Stimulated activated CD8-positive, alpha-beta memory T cell treated with anti-CD3 and anti-CD28 coated beads, Interleukin-4, amount 100 ng/mL, for 24 hours (primary cell): ENCODE measurements at places on chromosomes 3 and 15.

- no peak for DNase-seq
Observed at GRCh38 chr3:168939651-168940238, 723.8 kb downstream of the MECOM start.

DNA sequence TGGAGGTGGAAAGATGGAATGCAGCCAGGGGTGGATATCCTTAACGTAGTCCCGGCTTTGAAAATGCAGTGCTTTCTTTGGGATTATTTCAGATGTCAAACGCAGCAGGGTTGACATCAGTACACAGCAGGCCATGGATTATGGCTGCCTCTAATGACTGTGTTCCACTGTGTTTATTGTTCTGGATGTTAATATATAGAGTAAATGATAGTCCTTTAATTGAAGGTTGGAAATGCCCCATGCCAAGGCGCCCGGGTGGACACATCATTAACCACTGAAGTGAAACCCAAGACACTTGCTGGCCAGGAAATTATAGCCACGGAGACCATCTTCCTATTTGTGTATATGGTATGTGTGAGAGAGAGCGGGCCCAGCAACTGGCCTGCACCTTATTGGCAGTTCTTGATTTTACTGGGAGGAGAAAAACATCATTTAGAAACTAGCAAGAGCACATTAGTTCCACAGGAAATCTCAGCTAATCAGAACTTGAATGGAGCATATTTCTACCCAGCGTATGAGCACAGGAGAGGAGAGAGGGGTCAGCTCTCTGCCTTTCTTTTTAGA lies 254.9 kb upstream of the RASGRP1 start:
- no peak for DNase-seq

- DNase-seq, result no peak
Observed at GRCh38 chr3:53303549-53303948, 43.8 kb downstream of the DCP1A start.

GRCh38 chr3:191154827-191155226 lies 44.2 kb upstream of the OSTN start:
- DNase-seq, result no peak

DNA sequence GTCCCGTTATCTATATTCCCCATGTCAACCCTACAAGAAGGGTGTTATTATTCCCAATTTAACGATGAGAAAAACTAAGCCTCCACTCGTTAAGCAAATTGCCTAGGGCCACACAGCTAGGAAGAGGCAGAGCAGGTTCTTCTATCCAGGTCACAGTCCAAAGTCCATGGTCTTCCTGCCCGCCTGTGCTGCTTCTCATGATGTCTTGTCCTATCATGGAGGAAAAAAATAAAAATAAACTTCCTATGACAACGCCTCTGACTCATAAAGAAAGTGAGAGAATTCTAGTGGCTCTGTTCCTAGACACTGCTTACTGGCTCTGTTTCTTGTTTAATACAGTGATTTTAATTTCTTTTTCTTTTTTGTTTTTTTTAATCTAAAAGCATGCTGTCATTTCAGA lies 9.7 kb downstream of the COL8A1 start:
- DNase-seq, result no peak

- no peak for DNase-seq
Observed at GRCh38 chr3:183217548-183218332, 35.3 kb upstream of the B3GNT5 start.

DNA sequence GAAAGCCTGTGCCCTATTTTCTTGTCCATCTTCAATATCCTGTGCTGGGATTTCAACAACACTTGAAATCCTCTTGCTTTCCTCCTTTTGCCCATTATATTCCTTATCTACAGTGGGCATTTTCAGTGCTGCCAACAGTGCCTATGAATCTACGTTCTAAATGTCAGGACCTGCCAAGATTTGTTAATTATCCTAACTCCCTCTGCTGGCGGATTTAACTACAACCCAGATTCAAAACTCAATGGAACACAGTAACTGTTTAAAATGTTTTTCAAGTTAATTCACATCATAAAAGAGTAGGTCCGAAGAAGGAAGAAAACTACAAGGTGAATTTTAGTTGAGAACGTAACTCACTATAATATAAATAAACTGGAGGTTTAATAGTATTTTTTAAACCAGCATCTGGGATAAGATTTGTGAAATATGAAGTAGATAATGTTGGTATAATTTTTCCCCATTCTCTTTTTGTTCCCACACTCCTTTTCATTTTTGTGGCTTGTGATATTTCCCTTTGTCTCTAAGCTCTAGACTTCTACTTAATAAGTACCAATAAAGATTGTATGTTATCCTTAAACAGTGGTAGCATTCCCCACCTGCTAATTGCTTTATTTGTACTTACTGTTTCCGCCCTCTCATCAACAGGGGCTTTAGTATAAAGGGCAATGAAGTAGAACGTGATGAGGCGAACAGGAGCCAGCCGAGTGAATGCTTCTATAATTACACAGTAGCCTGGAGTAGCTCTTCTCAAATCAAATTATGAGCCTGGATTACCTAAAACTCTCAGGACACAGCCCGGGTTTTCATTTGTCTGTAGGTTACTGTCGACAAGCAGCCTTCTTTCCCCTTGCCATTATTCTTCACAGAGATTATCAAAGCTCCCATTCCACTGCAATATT lies 302.5 kb upstream of the ATP11B start:
- no peak for DNase-seq

GRCh38 chr3:170697908-170698307 lies 112.0 kb upstream of the SLC7A14 start:
- no peak for DNase-seq

GRCh38 chr3:22013641-22014040 lies 262.6 kb upstream of the ZNF385D start:
- DNase-seq, result no peak

GRCh38 chr15:66963710-66964109 lies 101.7 kb upstream of the SMAD3 start:
- no peak for DNase-seq
